OCI-LY7 (cell line): ENCODE measurements at places on chromosomes 1 and 21.

- no peak for DNase-seq
Measured at GRCh38 chr1:89095737-89096136, 30.2 kb downstream of the GBP2 start.

- peak; percentile 46 for DNase-seq
Measured at GRCh38 chr1:226643177-226643576, 94.6 kb downstream of the STUM start.

- DNase-seq: no peak
Measured at GRCh38 chr1:197541411-197541810, 233.9 kb downstream of the DENND1B start.

GRCh38 chr1:157523774-157524493 is 28.4 kb downstream of the FCRL5 start:
- peak; percentile 61 for DNase-seq

DNA sequence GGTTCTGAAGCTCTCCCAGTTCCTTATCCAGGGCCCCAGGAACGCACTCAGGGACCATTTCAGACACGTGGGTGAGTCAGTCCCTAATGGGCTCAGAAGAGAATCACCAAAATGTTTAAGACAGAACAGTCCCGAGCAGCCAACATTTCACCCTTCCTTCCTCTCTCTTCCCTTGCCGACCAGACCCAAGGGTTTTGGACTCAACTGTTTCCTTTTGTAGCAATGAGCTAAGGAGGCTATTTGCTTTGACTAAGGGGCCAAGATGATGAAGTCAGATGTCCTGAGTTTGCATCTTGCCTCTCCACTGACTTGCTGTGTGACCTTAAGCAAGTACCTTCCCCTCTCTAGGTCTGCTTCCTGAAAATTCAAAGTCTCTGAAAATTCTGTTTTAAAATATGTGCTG is 472.3 kb upstream of the VAMP3 start:
- DNase-seq: no peak

DNA sequence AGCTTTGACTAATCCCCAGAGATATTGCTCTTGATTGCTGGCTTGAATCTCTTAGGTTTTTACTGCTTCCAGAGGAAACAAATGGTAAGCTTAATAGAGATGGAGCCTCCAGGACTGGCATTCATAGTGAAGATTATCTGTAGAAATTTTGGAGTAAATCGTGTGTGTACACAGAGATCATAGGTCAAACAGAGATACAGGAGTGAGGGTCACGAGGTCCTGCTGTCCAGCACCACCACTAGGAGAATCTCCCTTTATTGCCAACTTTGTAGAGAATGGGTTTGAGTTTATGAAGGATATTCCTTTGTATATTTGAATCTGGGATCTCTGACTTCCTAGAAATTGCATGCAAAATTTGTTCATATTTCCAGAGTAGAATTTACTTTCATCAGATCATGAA is 7.8 kb upstream of the SERBP1 start:
- no peak for DNase-seq

DNA sequence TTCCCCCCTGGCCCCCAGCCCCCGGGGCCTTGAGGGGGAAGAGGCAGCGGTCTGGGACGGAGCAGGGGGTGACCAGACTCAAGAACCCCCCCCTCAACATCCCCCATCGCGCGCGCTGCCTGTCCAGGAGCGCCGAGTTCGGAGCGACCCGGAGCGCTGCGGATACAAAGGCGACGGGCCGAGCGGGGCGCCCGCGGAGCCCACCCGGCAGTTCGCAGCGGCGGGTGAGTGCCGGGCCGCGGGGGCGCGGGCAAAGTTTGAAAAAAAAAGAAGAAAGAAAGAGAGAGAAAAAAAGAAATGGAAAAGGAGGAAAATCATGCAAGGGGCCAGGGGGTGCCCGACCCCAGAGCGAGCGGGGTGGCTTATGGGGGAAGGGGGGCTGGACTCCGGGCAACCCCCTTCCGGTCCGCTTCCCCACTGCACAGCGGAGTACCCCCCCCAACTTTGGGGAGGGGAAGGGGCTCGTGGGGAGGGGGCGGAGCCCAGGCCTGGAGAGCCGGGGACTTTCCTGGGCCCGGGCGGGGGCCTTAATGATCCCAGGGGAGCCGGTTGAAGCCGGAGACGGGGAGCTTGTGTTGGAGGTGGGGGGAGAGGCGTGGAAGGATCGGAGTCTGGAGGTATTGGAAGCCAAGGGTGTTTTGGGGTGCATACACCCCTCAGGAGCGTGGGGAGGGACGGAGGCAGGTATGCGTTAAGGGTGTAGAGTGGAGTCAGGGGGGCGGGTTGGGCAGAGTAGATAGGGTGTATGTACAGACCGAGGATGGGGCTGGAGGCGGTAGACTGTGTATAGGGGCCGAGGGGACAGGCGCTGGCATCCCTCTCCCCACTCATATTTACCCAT is 502 bp downstream of the VANGL2 start:
- peak; percentile 31 for DNase-seq
